ENCODE measurements at places on chromosomes 2 and 18. TPM values are rescaled to one million over a fixed set of nuclear protein-coding genes. Genes with fewer than 3 reads are reported as not detected.
A peak's percentile ranks its signal among the peaks of the same experiment; 100 is the strongest.

The KCNE4 gene
- not detected for total RNA-seq

The ANKRD30BL gene
- not detected for total RNA-seq

- no peaks in the 10 kb centered on the region for H3K27me3 ChIP-seq
- no peak overlapping the region for H3K27ac ChIP-seq
- H3K4me3 ChIP-seq = no peak overlapping the region
Measured at GRCh38 chr2:119255760-119256581, 32.3 kb downstream of the STEAP3 start.

- peak overlapping the region; percentile 99 for H3K27ac ChIP-seq
- DNase-seq = no peak
- H3K36me3 ChIP-seq = peaks cover 43% of the 10 kb centered on the region
Measured at GRCh38 chr2:230657906-230658305, 54.7 kb upstream of the CAB39 start.

DNA sequence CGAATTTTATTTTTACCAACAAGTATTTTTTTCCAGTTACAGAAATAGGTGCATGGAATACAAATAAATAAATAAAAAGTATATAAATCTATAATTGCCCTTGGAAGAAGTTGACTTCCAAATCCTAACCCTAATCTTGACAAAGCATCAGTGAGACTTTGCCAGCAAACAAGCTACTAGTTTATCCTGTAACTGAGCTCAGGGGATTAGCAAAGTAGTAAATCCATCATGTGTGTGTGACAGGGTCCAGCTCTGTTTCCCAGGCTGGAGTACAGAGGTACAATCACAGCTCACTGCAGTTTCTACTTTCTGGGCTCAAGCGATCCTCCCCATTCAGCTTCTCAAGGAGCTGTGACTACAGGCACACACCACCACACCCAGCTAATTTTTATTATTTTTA lies 948.0 kb upstream of the CNTNAP5 start:
- H3K4me3 ChIP-seq = no peak overlapping the region
- H3K27ac ChIP-seq = no peak overlapping the region
- no peak for DNase-seq
- no peaks in the 10 kb centered on the region for H3K27me3 ChIP-seq
- no peaks in the 10 kb centered on the region for H3K4me1 ChIP-seq

DNA sequence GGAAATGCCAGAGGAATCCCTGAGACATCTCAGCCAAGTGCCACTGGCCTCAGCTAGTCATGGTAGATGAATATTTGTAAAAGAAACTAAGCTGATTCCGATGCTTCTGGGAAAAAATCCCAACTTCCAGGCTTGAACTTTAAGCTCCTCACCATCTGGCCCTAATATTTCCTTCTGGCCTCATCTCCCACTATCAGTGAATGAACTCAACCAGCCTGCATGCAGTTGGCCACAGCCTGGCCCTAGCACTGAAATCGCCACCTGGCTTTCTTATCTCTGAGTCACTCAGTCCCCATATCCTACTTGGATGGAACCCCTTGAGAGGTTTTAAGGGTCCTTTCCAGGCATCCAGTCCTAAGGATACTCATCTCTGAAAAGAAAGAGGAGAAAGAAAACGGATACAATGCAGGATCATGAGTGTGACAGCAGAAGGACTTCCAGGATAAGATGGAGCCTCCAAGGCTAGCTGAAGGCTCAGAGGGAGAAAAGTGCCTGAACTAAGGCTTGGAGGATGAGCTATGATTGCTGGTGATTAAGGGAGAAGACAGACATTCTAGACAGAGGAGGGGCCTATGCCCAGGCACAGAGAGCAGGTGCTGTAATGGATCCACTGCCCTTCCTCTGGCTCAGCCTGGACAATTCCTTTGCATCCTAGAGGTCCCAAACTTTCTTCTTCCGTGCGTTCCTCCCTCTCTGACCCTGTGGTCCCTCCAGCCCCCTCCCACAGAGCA lies 141.5 kb upstream of the MYCN start:
- H3K4me3 ChIP-seq = no peak overlapping the region
- H3K4me1 ChIP-seq = no peaks in the 10 kb centered on the region
- DNase-seq = no peak

GRCh38 chr2:69456154-69456553 lies 18.9 kb upstream of the NFU1 start:
- no peak overlapping the region for H3K4me3 ChIP-seq
- H3K4me1 ChIP-seq = peaks cover 6% of the 10 kb centered on the region

Data from activated CD8-positive, alpha-beta T cell treated with anti-CD3 and anti-CD28 coated beads, Interleukin-2, amount 10 ng/mL, durations not matched to agents 7 days and 5 days (primary cell).